Effector memory CD8-positive, alpha-beta T cell (primary cell): ENCODE measurements at places on chromosomes 5 and 9.

GRCh38 chr9:107350443-107350842 is 67.4 kb downstream of the RAD23B start:
- DNase-seq, result no peak

GRCh38 chr9:84450029-84450428 is 109.5 kb upstream of the SLC28A3 start:
- no peak for DNase-seq

DNA sequence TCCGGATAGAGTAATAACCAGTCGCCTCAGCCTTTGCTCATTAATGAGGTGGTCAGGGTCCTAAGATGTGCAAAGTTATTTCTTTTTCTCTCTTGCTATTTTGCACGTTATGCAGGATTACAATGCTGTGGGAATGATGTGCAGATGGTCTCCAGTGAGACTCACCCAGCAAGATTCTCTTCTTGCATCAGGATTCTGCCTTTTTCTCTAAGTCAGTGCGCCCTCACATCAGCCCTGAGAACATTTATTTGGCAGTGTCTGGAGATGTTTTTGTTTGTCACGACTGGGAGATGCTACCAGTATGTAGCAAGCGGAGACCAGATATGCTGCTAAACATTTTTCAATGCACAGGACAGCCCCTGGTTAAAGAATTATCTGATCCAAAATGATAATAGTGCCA is 280.3 kb upstream of the WWC1 start:
- DNase-seq, result no peak

- DNase-seq, result no peak
Observed at GRCh38 chr5:109062664-109063063, 315.0 kb downstream of the FER start.

DNA sequence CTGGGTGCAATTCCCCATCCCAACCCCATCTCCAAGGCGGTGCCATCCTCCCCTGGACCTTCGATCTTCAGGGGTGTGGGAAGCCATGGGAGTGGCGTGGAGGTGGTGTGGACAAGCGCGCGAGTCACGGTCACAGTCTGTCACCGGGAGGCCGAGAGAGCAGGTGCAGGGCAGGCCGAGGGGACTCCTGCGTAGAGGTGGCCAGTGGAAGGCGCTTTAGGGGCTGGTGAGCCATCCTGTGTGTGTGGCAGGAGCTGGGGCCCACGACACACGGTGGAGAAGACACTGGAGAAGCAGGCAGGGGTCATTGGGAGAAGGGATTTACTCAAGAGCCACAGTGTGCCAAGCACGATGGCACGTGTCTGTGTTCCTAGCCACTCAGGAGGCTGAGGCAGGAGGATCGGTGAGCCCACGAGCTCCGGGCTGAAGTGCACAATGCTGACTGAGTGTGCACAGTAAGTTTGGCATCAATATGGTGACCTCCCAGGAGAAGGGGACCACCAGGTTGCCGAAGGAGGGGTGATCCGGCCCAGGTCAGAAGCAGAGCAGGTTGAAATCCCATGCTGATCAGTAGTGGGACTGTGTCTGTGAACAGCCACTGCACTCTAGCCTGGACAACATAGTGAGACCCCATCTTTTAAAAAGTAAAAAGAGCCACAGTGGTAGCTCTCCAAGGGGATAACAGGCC is 145.1 kb upstream of the PHYKPL start:
- no peak for DNase-seq

DNA sequence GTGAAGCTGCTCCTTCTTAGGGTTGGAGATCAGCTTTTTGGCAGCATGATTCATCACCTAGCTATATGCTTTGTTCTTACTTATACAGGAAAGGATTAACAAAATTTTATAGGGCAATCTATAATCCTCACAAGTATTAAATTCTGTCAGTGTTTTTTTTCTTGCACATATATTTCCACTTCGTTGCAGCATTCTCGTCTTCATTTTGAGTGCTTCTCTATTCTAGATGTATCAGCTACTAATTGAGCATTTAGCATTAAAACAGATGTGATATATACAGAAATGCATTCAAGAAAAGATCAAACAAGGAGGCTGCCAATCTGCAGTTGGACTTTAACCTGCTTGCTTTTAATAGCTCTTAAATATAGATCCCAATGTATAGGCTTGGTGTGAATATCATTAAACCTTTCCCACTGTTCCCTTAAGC is 3.6 kb upstream of the CTXN3 start:
- DNase-seq, result no peak

DNA sequence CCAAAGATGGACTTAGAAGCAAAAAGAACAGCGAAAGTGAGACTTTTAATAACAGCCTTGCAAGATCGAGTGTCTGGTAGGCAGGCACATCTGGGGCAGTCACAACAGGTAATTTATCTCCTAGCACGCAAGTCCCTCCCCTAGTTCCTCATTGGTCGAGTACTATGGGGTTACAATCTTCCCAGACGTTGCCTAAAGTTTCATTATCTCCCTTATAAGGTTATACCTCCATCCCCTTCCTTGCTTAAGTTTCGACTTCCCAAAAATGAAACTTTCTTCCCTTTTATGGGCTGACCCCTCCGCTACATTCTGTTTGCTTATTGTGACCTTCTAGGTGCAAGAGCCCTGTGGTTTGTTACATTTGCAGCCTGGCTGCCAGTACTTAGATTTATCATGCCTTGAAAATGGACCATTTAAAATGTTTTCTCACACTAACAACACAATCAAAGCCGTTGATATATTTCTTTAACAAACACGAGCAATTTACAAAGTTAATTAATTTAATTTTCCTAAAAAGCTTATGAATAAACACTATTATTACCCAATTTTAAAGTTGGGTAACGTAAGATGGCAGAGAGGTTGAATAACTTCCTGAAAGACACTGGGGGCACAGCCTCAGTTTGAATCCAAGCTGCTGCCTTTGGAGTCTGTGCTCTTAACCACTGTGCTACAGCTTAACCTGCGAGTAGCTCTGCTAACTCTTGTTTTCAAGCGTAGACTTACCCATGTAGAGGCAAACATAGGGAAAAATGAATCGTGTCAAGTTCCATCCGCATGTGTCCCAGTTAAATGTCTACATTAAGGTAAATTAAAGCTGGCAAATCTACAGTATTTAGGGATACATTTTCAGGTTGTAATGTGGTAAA is 91.7 kb downstream of the EDIL3 start:
- DNase-seq, result no peak

GRCh38 chr9:98879094-98879962 is 64.4 kb upstream of the COL15A1 start:
- DNase-seq, result no peak

DNA sequence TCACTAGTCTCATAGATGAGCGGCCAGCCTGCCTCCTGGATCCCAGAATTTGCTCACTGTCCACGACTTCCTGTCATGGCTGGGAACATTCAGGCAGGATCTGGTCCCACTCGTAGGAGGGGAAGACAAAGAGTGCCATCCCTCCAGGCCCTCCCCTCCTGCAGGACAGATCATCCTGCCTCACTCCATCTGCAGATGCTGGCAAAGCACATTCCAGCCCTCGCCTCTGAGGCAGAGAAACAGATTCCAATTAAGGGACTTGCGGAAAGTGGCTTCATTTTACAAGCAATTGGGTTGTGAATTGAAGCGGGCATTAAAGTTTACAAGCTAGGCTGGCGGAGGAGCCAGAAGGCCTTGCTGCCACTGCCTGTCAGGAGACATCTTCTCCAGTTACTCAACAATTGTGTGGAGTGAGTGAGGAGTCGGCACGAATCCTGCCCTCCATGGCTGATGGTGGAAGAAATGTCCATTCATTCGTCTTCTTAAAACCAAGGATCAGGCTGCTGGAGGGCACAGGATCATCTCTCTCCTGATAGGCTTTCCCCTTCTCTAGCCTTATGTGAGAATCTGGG is 41.8 kb upstream of the KCNMB1 start:
- DNase-seq, result no peak

GRCh38 chr5:98333921-98334320 is 439.5 kb upstream of the RGMB start:
- no peak for DNase-seq

- DNase-seq, result no peak
Observed at GRCh38 chr9:126502417-126503332, 111.1 kb upstream of the LMX1B start.

DNA sequence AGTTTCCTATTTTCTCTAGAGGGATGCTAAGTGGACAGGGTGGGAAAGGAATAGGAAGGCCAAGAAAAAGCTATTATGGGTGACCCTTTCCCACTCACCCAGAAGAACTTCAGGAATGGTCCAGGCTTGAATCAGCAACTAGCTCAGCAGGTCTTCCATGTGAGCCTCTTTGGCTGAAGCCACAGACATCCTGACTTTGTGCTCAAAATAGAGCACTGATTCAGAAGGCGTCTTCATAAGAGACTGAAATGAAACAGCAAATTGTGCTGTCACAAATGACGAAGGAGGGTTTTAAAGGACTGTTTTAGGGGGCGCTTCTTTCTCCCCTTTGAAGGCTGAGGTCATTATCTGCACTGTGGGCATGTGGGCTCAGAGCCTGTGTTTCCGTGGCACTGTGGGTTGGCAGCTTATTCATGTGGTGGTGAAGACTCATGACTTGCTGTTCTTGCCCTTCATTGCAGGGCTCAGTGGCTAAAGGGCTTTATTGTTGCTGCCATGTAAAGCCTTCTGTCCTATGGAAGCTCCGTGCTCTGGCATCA is 65.8 kb upstream of the NFIL3 start:
- DNase-seq, result no peak

GRCh38 chr9:14262827-14263226 is 51.1 kb downstream of the NFIB start:
- DNase-seq, result no peak

GRCh38 chr5:137340881-137341280 is 158.2 kb downstream of the SPOCK1 start:
- DNase-seq, result no peak
